Activated effector memory CD4-positive, alpha-beta T cell treated with Interleukin-2 at 50 U/mL for 16 hours (primary cell): ENCODE measurements at places on chromosomes 12 and 14.
A peak's percentile ranks its signal among the peaks of the same experiment; 100 is the strongest.

GRCh38 chr14:98548071-98548686, 723.8 kb downstream of the BCL11B start:
- no peak for DNase-seq

- DNase-seq = no peak
Observed at GRCh38 chr12:11673666-11674461, 24.4 kb downstream of the ETV6 start.

DNA sequence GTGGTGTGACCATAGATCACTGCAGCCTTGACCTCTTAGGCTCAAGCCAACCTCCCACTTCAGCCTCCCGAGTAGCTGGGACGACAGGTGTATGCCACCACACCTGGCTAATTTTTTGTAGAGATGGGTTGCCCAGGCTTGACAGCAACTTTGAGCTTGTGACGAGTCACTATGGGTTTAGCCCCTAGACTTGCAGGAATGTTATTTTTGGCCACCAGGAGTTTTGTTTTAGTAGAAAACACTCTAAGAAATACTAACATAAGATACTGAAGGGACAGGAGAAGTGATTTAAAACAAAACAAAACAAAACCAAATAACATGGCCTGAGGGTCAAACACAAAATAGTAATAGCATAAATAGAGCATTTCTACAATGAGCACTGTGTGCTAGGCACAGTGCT, 26.4 kb downstream of the SETD3 start:
- DNase-seq = no peak

GRCh38 chr12:116360579-116361413, 83.3 kb upstream of the MED13L start:
- DNase-seq = no peak

DNA sequence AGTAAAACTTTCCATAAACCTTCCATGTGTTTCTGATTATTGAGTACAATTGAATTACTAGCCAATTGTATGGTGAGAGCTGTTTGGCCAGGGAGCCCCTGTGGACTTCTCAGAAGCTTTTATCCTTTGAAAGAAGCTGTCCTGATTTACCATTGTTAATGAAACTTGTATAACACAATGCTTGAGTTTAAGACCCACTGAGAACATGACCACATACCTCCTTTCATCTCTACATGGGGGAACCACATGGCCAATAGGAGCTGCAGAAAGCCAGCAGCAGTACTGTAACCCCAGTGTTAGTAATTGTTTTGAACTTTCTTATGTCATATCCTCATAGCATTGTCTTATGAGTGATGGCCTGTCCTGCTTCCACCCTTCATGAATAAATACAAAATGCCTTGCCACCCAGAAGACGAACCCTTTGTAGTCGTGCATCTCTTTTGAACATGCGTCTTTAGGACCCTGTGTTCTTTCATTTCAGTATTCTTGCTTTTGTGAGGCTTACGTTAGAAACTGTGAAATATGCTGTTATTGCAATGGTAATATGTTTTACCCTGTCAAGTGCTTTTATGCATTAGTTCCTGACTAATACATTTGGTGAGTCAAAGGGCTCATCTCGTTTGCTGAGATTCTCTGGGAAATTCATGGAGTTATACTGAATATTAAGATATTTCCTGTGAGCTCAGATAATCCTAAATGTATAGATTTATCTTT, 815.7 kb downstream of the NRXN3 start:
- DNase-seq = no peak

DNA sequence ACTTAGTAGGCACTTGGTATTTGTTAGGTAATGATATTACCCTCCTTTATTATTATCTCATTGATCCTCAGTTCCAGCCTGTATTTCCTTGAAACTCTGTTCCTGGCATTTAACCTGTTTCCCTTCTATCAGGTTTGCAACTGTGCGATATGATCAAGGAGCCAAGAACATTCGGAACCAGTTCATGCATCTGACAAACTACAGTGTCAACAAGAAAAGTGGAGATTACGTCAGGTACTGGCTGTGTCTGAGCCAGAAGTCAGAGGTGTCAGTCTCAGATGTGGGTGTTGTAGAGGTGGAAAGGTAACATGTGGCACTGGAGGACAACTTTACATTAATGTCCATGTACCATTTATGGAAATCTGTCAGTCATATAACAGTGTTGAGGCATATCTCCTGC, 56.7 kb downstream of the TTLL5 start:
- DNase-seq = no peak

- DNase-seq = no peak
Observed at GRCh38 chr14:30210630-30211029, 283.0 kb upstream of the PRKD1 start.

DNA sequence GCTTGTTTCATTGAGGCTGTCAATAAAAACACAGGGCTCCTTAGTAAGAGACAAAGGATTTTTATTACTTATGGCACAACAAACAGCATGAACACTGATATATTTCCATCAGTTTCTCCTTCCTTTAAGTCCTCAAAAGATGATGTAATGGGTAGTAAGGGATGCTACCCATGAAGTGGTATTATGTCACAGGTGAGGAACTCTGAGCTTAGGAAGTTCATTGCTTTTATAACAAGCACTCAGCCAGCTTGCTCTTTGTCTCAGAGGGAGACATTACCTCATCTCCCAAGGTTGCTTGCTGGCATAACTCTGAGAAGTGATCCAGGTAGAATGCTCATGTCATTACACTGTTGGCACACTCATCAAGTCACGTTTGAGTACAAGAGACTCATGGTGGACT, 287.0 kb upstream of the OR4E1 start:
- no peak for DNase-seq

GRCh38 chr12:132735496-132735895, 24.9 kb downstream of the PGAM5 start:
- DNase-seq = no peak

DNA sequence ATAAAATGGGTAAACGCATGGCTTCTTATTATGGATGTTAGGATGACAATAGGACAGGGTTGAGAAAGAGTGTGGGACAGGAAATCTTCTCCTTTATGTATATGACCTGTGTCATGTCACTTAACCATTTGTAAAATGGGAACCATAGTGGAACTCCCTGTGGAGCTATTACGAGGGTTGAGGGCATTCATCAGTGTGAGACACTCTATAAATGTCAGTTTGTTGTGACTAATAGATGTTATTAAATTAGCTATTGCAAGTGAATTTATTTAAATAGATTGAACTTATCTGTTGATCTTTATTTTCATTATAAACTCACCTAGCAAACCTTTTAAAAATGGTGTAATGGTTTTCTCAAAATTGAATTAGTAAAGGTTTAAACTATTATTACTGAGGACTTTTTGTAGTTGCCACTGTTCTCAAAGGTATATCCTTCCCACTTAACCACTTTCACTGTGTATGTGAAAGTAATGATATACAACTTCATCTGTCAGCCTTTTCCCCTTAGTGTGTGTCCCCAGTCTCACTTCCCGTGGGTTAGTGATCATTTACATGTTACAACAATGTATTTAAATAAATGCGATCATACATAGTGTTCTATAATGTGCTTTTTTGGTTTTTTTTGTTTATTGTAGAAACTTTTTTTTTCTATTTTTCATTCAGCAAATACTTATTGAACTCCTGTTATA, 17.1 kb downstream of the HELB start:
- DNase-seq = no peak

DNA sequence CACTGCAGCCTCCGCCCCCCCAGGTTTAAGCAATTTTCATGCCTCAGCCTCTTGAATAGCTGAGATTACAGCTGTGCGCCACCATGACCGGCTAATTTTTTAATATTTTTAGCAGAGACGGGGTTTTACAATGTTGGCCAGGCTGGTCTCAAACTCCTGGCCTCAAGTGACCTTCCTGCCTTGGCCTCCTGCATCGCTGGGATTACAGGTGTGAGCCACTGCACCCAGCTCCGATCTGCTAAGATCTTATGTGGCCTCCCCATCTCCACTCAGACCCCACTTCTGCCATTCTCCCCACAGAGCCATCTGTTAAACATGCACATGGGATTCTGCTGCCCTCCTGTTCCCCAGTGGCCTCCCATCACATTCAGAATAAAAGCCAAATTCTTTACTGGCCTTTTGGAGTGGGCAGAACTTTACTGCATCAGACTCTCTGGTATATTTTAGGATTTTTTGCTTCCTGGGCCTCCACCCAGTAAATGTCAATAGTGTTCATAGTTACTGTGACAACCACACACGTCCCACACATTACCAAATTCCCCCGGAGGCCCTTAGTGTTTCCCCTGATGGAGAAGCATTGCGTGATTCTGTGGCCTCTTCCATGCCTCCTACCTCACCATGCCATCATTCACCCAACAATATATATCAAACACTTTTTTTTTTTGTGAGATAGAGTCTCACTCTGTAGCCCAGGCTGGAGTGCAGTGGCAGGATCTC, 96.3 kb downstream of the PTPN11 start:
- no peak for DNase-seq

GRCh38 chr14:93937519-93937918, 10.4 kb downstream of the FAM181A start:
- DNase-seq = no peak

GRCh38 chr12:90987101-90987500, 17.7 kb downstream of the EPYC start:
- DNase-seq = no peak

GRCh38 chr12:100437038-100437841, 36.4 kb upstream of the NR1H4 start:
- DNase-seq = no peak

DNA sequence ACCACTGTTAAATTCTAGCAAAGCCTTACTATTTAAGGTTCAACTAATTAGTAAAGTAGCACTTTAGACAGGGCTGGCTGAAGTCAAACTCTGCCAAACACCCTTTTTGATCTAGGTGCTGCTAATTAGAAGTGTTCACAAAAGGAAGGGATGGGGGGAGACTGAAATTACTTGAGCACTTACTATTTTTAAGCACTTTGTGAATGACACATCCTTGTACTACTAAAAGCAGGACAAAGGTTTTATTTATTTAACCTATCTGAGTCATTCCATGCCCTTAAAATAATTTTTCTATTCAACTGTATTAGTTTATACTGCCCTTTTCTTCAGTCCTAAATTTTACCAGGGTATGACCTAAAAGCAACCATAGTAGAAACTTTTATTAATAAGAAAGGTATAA, 20.1 kb downstream of the MBIP start:
- no peak for DNase-seq

GRCh38 chr14:90905531-90905930, 89.3 kb upstream of the TTC7B start:
- no peak for DNase-seq

- DNase-seq = no peak
Observed at GRCh38 chr12:19924360-19924759, 444.0 kb upstream of the PDE3A start.

DNA sequence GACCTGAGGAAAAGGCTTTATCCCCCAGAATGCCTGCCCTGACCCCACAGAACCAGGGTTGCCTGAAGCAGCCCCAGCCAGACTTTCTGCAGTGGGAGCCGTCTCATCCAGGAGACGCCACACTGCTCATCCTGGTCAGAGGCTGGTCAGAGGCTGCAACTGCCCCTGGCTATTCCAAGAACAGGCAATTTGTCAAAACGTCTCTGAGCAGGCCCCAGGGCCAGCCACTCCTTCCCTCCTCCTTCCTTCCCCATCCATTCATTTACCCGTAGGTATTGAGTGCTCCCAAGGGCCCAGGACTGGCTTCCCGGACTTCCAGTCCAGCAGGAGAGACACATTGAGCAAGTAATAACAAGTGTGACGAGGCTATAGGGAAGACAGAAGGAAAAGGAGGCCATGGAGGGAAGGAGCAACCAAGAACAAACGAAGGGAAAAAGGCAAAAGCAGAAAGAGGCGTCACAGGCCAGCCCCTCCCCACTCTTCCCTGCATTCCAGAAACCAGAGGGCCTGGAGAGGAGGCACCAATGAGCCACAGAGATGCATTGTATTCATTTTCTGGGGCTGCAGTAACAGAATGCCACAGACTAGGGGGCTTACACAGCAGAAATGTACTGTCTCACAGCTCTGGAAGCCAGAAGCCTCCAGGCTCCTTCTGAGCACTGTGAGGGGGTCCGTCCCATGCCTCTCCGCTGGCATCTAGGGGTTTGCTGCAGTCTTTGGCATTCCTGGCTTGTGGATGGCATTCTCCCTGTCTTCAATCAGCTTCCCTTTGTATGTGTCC, 21.0 kb upstream of the CD9 start:
- DNase-seq = no peak

GRCh38 chr12:22610131-22610530, 14.8 kb upstream of the ETNK1 start:
- DNase-seq = no peak

GRCh38 chr12:95718006-95718431, 72.5 kb downstream of the NTN4 start:
- no peak for DNase-seq

DNA sequence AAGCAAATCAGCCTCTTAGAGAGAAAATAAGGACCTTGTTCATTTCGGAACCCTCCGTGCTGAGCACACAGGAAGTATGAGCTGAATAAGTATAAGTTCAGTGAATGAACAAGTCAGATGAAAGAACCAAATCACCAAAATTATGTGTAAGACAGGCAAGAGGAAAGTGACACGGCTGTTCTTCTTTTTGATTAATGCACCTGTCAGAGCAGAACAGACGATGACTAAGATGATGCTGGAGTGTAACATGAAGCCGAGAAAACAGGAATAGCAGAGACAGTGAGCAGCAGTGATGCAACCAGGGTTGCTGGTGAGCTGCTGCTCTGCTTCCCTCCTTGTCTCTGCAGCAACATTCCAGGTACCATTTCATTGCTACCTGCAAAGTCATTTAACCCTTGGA, 861.1 kb downstream of the GALC start:
- no peak for DNase-seq

DNA sequence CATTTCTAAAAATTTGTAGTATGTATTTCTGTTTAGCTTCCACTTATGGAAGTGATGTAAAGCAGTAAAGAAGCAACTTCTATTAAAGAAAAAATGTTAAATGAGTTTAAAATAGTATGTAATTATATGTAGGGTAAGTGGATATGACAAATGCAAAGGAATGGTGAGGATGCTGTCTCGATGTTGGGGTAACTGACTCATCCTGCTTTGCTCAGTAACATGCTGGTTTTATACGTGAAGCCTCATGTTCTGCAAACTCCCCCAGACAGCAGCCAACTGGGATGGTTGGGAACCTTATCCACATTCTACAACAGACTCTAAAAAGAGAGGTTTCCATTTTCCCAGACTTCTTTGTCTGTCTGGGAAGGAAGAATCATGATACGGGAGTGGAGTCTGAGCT, 1006.4 kb upstream of the TMEM132C start:
- no peak for DNase-seq

DNA sequence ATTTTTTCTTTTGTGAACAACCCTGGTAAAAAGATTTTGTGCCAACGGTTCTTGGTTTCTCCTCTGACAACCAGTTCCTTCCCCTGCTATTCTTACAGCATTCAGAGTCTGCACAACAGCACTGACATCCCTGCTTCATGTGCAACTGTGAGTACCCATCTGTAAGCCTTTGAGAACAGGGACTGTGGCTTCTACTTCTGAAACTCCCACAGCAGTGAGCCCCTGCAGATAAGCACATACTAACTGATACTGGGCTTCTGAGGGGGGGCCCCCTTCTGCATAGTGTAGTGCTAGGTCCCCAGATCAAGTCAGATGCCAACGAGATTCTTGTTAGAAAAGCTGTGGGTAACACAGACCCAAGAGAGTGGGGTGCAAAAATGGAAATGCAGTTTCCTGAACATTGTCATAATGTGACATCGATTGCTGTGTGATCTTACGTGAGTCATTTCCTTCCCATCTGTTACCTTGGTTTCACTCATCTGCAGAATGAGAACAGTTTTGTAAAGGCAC, 11.1 kb upstream of the NINJ2 start:
- peak; percentile 29 for DNase-seq
